ENCODE measurements at places on chromosomes 4 and X.

DNA sequence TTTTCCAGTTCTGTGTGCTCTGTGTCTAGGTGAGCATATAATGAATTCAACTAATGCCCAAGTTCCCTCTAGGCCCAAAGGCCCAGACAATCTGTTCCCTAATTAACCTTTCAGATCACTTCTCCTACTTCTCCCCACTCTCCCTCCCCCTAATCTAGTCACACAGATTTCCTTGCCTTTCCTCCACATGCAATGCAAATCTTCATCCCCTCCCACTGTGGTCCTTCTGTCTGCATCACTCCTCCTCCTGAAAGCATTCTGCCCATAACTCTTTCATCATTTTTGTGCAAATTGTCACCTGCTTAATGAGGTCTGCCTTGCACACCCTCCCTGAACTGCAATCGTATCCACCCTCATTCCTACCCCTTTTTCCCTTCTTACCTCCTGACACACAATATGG is 346.6 kb downstream of the FBXO8 start:
- no peak for DNase-seq

DNA sequence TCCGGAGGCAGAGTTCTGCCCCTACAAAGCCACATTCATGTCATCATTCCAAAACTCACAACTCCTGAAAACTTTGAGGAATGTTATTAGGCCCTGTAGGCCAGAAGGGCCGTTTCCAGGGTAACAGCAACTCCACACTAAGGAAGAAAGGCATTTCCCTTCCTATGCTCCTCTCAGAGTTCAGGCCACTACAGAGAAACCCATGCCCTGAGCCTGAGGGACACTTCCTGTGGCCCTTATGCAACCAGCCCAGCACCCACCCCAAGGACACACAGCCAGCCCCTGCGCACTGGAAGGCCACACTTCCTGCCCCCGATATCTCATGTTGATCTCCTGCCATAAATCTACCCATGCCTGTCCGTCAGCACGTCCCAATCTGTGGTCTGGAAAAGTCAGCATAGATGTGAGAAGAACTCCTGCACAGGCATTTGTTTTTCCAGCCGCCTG is 289.3 kb downstream of the BCOR start:
- no peak for DNase-seq

- DNase-seq: no peak
Measured at GRCh38 chr4:133856731-133857355, 344.7 kb downstream of the PABPC4L start.

DNA sequence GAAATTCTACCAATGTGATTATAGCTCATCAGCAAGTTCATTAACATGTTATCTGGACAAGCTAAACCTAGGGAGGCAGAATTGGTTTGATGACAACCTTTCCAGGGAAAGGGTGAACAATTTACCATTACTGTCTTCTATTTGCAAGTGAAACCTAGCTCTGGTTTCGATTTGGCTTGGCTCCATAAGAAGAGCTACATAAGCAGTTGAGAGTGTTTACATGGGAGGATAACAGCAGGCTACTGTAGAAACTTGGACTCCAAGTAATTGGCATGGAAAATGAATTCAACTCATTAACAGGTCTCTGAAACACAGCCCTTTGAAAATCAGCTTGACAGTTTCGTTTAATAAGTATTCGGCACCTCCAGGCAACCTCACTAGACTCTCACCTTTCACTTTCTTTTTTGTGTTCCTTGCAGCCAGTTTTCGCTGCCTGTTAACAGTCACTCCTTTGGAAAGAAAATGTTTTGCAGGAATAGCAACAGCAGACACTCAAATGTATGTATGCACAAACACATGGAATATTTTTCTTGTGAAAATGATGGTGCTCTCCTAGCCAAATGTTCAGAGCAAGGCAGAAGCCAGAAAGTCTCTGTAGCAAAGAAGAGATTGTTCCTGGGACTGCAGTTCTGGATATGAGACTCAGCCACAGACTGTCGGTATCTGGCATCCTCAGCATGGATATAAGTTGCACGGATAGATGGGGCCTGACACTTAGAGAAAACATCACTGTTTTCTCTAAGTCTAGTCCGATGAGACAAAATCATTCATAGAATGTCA is 27.5 kb downstream of the POU3F4 start:
- no peak for DNase-seq

GRCh38 chrX:150848914-150849365 is 49.5 kb downstream of the CD99L2 start:
- DNase-seq: peak; percentile 34

GRCh38 chr4:22473268-22473667 is 42.6 kb downstream of the ADGRA3 start:
- no peak for DNase-seq

DNA sequence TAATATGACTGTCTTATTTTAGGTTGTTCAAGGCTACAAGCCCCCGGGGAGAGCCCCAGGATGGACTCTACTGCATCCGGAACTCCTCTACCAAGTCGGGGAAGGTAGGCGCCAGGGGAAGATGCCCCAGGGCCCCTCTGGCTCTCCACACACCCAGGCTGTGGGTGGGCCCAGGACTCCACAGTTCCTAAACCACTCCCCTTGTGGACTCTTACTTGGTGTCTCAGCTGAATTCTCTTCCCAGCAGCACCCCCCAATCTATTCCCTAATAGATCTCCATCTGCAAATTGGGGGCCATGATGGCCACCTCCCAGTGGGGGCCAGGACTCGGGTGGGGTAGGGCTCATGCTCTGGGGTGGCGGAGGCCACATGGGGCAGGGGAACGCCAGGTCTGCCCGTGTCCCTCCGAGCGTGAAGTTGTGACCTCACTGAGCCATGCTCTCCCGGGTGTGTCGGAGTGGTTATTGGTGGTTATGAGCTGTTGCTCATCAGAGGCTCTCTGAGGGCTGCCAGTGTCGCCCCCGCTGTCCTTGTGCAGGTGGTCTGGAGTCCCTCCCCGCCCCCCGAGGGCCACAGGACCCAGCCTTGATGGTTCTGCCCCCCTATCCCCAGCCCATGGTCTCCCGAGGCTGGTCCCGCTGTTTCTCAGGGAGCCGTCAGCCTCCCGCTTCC is 11.2 kb upstream of the ADD1 start:
- DNase-seq: no peak

DNA sequence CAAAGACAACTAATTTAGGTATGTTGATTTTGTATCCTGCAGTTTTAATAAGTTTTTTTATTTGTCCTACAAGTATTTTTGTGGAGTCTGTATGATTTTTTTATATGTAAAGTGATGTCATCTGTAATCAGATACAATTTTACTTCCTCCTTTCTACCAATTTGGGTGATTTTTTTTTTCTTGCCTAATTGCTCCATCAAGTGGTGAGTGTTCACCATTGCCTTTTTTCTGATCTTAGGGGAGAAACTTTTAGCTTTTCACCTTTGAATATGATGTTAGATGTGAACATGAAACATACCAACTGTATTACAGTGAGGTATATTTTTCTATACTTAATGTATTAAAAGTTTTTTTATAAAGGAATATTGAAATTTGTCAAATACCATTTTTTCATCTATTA is 362.3 kb downstream of the PABPC4L start:
- DNase-seq: no peak

GRCh38 chr4:168453146-168453545 is 27.1 kb downstream of the DDX60L start:
- no peak for DNase-seq

DNA sequence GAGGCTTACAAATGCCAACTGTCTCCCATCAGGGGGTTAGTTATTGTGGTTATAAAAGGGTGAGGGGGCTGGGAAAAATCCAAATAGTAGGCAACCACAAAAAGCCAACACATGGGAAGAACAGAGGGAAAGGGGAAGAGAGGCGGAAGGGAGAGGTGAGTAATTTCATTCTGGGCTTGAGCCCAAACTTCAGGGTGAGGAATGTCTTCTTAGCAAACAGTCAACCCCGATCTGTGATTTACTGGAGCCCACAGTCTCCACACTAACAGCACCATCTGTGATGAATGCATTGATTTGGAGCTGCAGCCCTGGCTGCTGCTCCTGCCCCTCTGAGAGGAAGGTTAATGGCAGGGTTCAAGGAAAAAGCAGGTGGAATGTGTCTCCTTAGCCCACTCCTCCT is 162.2 kb upstream of the GPR101 start:
- DNase-seq: no peak

- no peak for DNase-seq
Measured at GRCh38 chrX:1609762-1610161, 5.1 kb upstream of the ASMT start.

DNA sequence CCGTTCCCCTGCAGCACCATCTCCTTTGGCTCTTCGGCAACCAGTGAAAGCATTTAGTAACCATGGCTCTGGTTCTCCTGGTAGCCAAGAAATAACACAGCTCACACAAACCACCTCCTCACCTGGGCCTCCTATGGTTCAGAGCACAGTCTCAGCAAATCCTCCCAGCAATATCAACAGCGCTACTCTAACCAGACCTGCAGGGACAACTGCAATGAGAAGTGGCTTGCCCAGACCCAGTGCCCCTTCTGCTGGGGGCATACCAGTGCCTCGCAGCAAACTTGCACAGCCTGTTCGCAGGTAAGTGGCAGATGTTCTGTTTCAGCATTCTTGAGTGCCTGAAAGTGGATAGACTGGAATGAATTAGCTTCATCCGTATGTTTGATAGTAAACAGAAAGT is 63.0 kb upstream of the SLC10A4 start:
- no peak for DNase-seq

- no peak for DNase-seq
Measured at GRCh38 chr4:122749704-122750454, 17.4 kb downstream of the BBS12 start.

- no peak for DNase-seq
Measured at GRCh38 chrX:43493756-43494155, 162.3 kb upstream of the MAOA start.

DNA sequence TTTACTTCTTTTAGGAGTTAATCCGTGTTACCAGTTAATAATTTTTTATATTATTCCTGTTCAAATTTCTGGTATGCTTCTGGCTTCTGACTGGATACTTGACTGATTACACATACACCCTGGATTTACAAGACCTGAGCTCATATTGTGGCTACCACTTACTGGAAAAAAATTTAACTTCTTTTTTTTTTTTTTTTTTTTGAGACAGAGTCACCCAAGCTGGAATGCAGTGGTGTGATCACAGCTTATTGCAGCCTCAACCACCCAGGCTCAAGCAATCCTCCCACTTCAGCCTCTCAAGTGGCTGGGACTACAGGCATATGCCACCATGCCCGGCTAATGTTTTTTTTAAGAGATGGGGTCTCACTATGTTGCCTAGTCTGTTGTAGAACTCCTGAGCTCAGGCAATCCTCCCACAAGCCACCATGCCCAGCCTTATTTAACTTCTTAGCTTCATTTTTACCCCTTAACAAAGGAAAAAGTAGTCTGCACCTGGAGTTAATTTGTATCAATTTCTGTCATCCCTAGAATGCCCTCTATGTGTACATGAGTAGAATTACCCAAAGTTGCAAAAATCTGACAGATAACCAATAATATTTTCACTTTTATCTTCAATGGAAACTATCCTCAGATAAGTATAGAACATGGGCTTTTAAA is 50.3 kb downstream of the TMEM165 start:
- no peak for DNase-seq

- DNase-seq: no peak
Measured at GRCh38 chr4:88138561-88138960, 19.9 kb downstream of the ABCG2 start.

Measured in hematopoietic multipotent progenitor cell treated with erythropoietin and hydrocortisone succinate and interleukin-3 and kit ligand, for 17 days (in vitro differentiated cells).